ENCODE measurements at places on chromosomes 6 and 20. TPM values are rescaled to one million over a fixed set of nuclear protein-coding genes. Genes with fewer than 3 reads are reported as not detected.

Gene ZBP1
- 6.1 TPM for total RNA-seq

Gene RNF39
- total RNA-seq = not detected

Gene MCHR2
- not detected for total RNA-seq

Gene EFCAB8
- 2.9 TPM for total RNA-seq

DNA sequence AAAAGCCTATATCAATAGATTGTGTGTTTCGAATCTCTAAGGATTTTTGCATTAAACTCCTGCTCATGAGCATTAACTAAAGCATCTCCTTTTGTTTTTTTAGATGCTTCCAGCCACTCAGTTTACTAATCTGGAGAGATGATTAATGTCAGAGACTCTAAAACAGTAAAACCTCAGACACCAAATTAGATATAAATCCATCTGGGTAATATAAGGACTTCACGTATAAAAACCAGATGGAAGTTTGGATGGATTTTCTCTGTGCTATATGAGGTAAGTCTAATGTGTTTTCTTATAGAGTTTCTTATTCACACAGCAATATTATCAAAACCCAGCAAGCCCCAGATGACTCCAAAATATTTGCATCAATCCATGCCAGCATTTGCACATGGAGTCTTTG lies 137.2 kb downstream of the SYNE1 start:
- H3K4me1 ChIP-seq = no peaks in the 10 kb centered on the region
- no peaks in the 10 kb centered on the region for H3K27me3 ChIP-seq
- H3K4me3 ChIP-seq = no peak overlapping the region
- H3K36me3 ChIP-seq = no peaks in the 10 kb centered on the region
- DNase-seq = no peak

- H3K27ac ChIP-seq = no peak overlapping the region
- no peaks in the 10 kb centered on the region for H3K27me3 ChIP-seq
- no peaks in the 10 kb centered on the region for H3K36me3 ChIP-seq
- H3K4me3 ChIP-seq = no peak overlapping the region
Measured at GRCh38 chr6:6482256-6482655, 106.3 kb upstream of the LY86 start.

DNA sequence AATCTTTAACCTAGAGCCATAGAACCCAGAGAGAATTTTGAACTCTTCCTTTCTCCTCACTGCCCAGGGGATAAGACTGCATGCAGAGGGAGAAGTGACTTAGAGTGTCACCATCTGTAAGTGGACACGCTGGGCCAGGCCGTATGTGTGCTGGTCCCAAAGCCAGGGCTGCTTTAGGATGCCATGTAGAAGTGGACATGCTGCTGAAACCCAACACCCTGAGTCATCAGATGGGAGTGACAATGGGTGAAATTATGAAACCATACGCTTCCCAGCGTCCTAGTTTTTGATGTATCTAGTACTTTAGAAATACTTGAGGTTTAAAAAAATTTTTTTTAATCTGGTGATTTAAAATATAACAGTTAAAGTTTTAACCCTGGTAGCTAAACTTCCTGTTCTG lies 191.1 kb downstream of the FNDC1 start:
- H3K4me1 ChIP-seq = peaks cover 13% of the 10 kb centered on the region
- peak overlapping the region; percentile 54 for H3K27ac ChIP-seq
- DNase-seq = no peak
- H3K36me3 ChIP-seq = no peaks in the 10 kb centered on the region
- H3K27me3 ChIP-seq = no peaks in the 10 kb centered on the region
- no peak overlapping the region for H3K4me3 ChIP-seq

- no peak overlapping the region for H3K27ac ChIP-seq
- H3K4me1 ChIP-seq = no peaks in the 10 kb centered on the region
- no peak overlapping the region for H3K4me3 ChIP-seq
- no peak for DNase-seq
- no peaks in the 10 kb centered on the region for H3K27me3 ChIP-seq
Measured at GRCh38 chr20:48003021-48003420, 217.7 kb upstream of the SULF2 start.

Measured in thoracic aorta (tissue), 2 donors.